ENCODE measurements at places on chromosomes 2 and 18.

GRCh38 chr2:200496696-200497095 lies 13.2 kb downstream of the KCTD18 start:
- DNase-seq = no peak

GRCh38 chr2:6885551-6885950 lies 8.0 kb downstream of the RSAD2 start:
- DNase-seq = no peak

- DNase-seq = no peak
Measured at GRCh38 chr18:73896685-73897084, 250.9 kb downstream of the FBXO15 start.

GRCh38 chr2:238162846-238163441 lies 4.2 kb downstream of the ERFE start:
- no peak for DNase-seq

DNA sequence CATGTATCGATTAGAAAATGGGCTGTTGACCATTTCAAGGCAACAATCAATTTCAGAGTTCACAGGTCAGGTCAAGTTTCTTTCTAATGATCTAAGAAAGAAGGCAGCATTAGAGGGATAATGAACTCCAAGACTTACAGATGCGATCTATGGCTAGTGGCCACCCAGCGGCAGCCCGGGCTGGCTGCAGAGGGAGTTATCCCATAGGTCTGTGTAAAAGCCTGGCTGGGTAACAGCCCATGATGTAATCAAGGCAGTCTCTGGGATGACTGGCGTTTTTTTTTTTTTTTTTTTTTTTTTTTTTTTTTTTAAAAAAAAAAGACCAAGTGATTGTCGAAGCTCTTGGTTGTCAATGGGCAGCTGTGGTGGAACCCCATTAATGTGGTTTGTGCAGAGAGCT lies 171.1 kb upstream of the SKOR2 start:
- no peak for DNase-seq

GRCh38 chr18:21656402-21656801 lies 44.3 kb downstream of the SNRPD1 start:
- no peak for DNase-seq

GRCh38 chr2:10478916-10479315 lies 30.8 kb upstream of the ODC1 start:
- DNase-seq = no peak

- no peak for DNase-seq
Measured at GRCh38 chr18:56139372-56139771, 499.0 kb downstream of the TXNL1 start.

DNA sequence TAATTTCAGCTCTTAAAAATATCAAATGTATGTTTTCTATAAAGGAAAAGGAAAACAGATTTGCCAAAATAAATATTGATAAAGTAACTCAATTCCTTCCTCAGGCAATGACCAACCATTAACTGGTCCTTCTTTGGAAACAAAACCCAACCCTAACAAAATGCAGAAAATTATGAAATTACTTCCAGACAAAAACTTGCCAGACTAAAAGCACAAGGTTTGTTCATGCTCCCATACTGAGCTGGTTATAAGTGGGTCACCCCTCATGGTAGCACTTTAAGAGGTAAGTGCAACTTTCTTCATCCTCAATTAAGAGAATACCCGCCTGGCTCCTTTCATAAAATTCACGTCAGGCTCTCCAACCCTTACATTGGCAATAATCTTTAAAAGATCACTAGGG lies 31.1 kb upstream of the TTC32 start:
- no peak for DNase-seq

DNA sequence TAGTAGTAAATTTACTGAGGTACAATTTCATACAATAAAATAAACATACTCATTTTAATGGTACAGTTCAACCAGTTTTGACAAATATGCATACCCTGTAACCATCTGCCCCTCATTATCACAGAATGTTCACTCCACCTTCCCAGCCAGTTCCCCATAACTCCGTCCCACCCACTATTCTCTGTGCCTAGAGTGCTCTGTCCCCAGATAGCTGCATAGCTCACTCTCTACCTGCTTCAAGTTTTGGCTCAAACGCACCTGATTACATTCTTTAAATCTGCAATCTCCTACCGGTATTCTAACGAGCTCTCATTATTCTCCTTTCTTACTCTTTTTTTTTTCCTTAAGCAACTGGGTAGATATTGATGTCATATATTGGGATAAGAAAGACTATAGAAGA lies 161.9 kb upstream of the SMAD7 start:
- DNase-seq = no peak

GRCh38 chr18:51009072-51009471 lies 20.9 kb upstream of the SMAD4 start:
- no peak for DNase-seq

GRCh38 chr2:63225964-63226686 lies 175.5 kb downstream of the OTX1 start:
- no peak for DNase-seq

DNA sequence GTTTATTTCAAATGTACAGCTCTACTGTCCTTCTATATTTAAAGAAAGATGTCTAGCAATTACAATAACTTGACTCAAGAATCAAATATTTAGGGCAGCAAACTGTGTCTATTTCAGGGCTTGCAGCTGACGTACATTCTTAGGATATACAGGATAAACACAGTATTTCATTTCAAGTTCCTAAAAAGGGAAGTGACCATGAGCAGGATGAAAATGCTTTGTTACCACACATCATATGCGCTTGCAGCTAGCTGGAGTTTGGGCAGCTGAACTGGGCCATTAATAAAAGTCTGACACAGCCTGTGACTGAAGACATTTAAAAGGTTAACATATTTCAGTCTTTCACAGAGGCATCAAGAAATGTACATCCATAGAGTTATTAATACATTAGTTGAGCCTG lies 264.6 kb upstream of the TRIB2 start:
- no peak for DNase-seq

GRCh38 chr18:78069784-78070664 lies 820.4 kb downstream of the GALR1 start:
- peak; percentile 39 for DNase-seq

- no peak for DNase-seq
Measured at GRCh38 chr2:45345331-45346234, 265.5 kb downstream of the SRBD1 start.

DNA sequence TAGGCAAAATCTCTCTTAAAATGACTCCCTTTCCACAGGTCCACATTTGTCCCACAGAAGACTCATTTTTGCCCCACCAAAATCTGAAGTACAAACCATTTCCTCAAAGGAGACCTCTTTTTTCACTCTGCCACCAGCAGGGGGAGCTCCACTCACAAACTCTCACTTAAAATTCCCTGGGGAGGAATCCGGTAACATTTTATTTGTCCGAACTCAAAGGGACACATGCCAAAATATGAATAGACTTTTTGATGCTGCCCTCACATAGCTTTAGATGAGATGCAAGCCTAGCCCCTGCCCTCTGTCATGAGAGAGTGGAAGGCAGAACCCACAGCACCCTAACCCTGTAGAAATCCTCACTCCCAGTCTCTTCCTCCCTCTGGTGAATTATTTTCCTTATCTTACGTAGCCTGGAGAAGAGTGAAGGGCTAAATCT lies 57.1 kb downstream of the RMDN2 start:
- peak; percentile 50 for DNase-seq

DNA sequence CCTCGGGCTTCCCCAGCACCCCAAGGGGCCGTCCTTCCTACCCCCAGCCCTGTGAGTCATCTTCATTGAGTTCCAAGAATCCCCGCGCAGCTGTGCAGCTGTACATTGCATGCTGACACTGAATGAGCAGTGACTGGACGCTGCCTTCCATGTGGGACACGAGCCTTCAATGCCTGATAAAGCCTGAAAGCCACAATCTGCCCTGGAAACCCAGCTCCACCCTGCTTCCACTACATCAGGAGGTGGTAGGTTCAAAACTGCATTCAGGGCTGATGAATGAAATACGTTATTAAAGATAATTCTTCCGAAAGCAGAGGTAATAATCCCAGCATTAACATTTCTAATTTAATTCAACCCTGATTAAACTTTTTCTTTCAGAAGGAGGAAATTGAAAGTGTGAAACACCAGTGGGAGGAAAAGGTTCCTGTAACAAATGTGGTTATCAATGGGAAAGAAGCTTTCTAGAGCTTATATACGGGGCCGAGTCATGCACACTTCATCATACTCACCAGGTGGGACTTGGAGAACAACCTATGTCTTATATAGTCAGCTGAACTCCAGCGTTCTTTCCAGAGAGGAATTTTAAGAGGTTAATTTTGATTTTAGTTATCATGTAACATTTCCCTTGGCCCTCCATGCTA lies 360.1 kb downstream of the LPIN1 start:
- DNase-seq = no peak

GRCh38 chr18:26634631-26635030 lies 86.3 kb upstream of the KCTD1 start:
- no peak for DNase-seq

DNA sequence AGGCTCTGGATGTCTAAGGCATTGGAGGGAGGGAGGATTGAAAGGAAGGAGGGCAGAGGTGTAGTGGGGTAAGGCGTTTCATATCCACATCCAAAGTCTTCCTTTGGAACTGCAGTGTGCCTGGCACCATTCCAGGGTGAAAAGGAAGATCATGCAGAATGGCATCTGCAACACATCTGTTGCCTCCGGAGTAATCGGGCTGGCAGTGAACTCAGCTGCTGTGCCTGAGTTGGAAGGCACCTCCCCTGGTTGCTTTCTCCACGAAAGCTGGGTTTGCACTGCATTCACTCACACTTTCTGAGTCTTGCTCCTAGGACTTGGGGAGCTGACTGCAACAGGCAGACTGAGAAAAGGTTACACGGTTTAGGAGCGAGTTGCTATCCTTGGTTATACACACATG lies 30.3 kb upstream of the SEC11C start:
- no peak for DNase-seq

GRCh38 chr2:181431674-181432073 lies 25.5 kb upstream of the ITGA4 start:
- DNase-seq = no peak

GRCh38 chr2:203799908-203800307 lies 67.7 kb upstream of the CTLA4 start:
- peak; percentile 70 for DNase-seq

- no peak for DNase-seq
Measured at GRCh38 chr18:11927497-11927896, 19.4 kb upstream of the MPPE1 start.

GRCh38 chr2:237628247-237629187 lies 1.1 kb downstream of the LRRFIP1 start:
- no peak for DNase-seq

- peak; percentile 86 for DNase-seq
Measured at GRCh38 chr2:185644828-185645227, 93.8 kb upstream of the FSIP2 start.

DNA sequence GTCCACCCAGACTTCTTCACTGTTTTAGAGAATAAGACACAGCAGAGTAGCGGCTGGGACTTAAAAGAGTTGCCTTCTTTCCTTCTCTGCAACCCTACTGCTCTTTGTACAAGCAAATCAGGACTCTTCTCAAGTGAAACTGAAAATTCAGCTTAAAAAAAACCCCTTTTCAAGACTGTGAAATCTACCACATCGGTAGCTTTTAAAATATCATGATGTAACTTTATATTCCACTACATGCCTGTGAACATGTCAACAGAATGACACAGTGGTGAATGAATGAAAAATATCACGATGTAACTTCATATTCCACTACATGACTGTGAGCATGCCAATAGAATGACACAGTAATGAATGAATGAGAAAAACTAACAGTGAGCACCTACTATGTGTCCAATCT lies 53.4 kb downstream of the TCF4 start:
- no peak for DNase-seq

DNA sequence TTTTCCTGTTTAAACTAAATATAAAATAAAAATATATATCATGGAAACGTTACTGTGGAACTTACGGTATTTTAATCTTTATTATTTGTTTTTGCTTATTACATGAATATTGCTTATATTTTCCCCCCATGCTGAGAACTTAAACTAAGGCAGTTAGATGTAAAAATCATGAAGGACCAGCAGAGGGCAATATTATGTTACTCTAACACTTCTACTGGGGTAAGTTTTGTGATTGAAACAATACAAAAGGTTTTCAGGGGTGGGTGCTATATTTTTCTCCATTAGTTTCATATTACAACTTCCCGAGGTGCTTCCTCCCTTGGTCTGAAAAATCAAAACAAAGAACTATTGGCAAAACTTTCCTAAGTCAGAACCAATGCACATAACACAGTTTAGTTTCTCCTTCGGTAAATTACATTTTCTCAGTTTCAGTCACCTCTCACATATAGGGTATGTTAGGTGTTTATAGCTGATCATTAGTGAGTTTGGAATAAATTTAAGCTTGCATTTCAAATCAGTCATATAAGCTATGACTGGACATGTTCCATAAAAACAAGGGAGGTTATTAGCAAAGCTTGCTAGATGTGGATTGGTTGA lies 54.8 kb downstream of the ZNF407 start:
- DNase-seq = peak; percentile 57

- DNase-seq = peak; percentile 41
Measured at GRCh38 chr18:63158676-63159291, 160.8 kb downstream of the BCL2 start.

DNA sequence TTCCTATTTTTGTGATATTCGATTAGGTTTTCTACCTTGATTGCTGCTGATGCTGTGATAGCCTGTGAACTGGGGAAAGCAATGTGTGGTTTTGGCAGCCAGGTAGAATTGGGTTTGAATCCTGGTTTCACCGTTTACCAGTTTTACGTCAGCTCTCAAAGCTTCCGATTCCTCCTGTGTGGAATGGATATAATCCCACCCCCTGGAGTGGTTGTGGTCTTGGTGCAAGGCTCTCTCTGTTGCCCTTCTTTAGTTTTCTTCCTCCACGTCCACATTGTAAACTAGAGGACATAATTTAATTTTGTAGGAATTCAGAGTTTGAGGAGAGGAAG lies 45.0 kb downstream of the PHLPP1 start:
- DNase-seq = no peak

- DNase-seq = no peak
Measured at GRCh38 chr2:199409759-199410529, 47.8 kb downstream of the SATB2 start.

GRCh38 chr2:2057125-2057721 lies 273.9 kb downstream of the MYT1L start:
- DNase-seq = peak; percentile 82

- DNase-seq = no peak
Measured at GRCh38 chr2:239330836-239331235, 70.0 kb downstream of the HDAC4 start.

DNA sequence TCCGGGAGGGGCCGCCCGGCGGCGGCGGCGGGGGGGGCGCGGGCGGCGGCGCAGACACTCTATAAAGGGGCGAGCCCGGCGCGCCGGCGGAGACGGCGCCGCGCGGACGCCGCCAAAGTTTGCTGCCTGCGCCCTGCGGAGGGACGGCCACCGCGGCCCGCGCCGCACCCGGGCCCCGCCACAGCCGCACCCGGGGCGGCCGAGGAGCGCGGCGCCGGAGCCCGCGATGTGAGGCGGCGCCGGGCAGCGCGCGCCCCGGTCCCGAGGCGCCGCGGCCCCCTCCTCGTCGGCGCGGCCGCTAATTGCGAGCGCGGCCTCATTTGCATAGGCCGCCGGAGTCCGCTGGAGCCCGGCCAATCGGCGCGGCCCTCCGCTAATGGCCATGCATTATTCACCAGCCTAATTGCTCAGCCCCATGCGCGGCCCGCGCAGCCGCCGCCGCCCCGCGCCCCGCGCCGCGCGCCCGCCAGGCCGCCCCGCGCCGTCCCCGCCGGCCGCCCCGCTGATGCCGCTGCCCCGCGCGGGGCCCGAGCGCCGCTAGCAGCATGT lies at the start of gene SALL3:
TSS of gene SALL3 (plus strand) at position 89 of the 549 bp plus-strand sequence. CDS start at position 546, 457 bp downstream.
- DNase-seq = no peak

All from RPMI8226 (cell line).